ENCODE measurements at places on chromosomes 3 and 15.

GRCh38 chr15:82663186-82663600 is 16.0 kb upstream of the CPEB1 start:
- DNase-seq, result peak; percentile 42

DNA sequence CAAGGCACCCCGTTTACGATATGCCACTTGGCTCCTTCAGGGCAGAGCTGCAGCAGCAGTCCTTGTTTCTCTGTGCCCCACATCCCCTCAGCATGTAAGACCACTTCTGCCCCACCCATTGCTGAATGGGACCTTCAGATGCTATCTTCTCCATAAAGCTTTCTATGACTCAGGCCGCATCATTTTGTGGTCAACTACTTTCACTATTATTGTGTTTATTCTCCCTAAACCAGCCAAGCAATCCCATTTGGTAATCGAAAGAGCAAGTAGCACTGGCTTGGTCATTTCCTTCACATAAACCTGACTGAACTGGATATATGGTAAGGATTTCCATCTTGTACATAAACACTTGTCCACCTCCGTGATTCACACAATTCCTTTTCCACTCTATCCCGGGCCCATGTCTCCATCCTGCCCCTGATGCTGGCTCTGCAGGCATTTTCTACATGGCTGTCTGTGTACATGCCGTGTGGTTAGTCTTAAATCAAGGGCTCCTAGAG is 25.7 kb downstream of the LIPC start:
- peak; percentile 87 for DNase-seq

DNA sequence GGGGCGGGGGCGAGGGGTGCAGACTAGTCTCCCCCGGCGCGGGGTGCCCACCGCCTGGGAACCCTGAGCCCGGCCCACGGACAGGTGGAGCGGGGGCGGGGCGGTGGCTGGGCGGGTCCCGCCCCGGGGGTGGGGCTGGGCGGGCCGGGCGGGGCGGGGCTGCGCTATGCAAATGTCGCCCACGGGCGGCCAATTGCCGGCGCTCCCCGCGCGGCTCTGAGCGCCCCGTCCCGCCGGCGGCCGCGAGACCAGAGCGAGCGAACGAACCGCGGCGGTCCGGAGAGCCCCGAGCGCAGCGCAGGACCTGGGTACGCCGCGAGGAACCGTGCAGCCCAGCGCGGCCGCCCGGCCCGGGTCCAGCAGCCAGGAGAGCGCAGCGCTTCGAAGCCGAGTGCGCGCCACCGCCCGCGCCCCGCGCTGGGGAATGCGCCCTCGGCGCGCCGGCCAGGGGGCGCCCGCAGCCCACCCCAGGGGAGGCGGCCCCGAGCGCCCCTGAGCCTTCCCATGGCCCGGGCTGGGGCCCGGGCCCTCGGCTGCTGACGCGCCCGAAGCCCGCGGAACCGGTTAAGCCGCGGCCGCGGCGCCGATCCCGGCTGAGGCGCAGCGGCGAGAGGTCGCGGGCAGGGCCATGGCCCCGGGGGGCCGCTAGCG is at the start of gene SEMA3F:
Gene SEMA3F, plus strand, starts transcription at position 485 of the 651 bp plus-strand sequence. CDS start 4,299 bp downstream, outside the sequence.
- peak; percentile 67 for DNase-seq

- no peak for DNase-seq
Measured at GRCh38 chr3:126528800-126529541, 5.0 kb downstream of the CHST13 start.

- DNase-seq, result no peak
Measured at GRCh38 chr15:85725019-85725418, 69.7 kb downstream of the KLHL25 start.

DNA sequence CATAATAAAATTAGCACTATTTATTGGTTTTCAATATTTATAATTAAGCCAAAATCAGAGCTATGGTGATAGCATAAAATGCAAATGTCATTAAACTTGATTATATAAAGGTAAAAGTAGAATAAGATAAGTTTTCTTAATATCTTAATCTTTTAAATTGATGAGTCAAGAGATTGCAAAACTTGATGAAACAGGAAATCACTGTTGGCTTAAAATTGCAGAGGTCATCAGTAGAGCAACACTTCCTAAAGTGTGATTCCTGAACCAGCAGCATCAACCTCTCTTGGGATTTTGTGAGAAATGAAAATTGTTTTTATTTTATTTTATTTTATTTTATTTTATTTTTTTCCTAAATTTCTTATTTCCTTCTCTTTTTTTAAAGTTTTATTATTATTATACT is 226.4 kb upstream of the CTDSPL start:
- DNase-seq, result no peak

DNA sequence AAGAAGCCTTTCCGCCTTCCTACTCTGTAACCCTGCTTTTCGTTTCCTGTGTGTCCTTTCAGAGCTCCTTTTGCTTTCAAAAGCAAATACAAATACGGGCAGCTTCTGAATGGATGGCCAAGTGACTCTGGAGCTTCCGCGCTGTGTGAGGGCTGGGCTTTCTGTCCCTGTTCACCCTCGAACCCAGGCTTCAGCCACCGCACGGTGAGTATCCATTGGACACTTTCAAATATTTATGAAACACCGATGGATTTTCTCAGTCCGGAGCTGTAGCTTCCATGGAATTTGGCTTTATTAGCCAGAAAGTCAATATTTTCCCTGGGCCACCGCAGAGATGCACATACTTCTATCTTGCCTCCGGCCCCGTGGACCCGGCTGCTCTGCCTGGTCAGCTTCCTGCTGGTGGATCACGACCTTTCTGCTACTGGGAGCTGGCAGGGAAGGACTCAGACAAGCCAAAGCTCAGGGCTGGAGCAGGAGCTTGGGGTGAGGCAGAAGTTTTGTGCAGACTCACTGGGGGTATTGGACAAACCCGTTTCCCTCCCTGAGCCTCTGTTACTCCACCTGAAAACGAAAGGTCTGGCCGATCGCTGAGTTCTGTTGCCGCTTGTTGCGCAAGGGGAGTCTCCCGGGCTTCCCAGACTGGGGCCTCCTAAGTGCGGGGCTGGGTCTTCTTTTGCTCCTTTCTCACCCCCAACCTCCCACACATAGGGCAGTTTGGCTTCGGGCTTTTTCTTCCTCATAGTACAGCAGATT is 63.6 kb downstream of the LINGO1 start:
- peak; percentile 23 for DNase-seq

GRCh38 chr3:142915636-142916035 is 26.8 kb upstream of the PCOLCE2 start:
- DNase-seq, result no peak

DNA sequence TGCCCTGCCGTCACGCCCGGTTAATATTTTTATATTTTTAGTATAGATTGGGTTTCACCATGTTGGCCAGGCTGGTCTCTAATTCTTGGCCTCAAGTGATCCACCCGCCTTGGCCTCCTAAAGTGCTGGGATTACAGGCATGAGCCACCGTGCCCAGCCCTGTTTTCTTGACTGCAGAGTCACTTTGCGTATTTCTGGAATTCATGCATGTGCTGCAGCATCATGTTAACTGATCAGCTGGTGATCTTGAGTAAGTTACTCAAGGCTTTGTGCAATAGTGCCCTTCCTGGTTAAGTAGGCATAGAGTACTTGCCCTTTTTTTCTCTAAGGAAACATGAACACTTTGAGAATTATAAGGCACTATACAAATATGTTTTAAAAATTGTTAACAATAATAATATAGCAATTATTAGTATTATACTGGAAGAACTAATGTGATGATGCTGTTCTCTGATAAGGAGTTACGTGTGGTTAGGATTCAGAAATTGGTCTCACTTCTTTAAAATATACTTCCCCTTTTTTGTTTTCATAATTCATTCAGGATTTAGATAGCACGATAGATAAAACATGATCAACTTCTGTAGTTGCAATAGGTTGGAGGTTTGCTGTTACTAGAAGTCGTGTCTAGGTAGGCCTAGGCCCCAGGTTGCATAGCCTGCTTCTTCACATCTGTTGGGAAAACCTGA is 33.6 kb downstream of the GPR171 start:
- DNase-seq, result no peak

GRCh38 chr3:39541917-39542329 is 74.4 kb downstream of the MOBP start:
- peak; percentile 35 for DNase-seq

GRCh38 chr15:76309601-76310330 is 1.5 kb downstream of the ETFA start:
- DNase-seq, result peak; percentile 32

GRCh38 chr3:39186692-39187151 is 5.7 kb downstream of the XIRP1 start:
- no peak for DNase-seq

DNA sequence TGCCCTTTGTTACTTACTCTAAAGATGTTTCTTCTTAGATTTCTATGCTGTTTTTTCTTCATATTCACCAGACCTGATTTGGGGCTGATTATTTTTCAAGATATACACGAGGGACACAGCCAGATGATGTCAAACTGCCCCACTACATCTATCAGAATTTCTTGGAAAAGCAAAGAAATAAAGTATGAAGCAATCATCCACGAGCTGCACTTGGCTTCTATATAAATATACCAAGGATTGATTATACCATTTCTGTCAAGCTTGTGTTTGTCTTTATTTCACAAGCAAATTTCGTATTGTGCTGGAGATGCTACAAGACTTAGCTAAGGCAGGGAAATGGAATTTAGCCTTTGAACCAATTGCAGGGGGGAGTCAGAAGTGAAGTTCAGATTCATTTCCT is 715.1 kb upstream of the NR2F2 start:
- DNase-seq, result no peak

Measured in EL (cell line).